ENCODE measurements at places on chromosomes 6 and 20.
A peak's percentile ranks its signal among the peaks of the same experiment; 100 is the strongest.

DNA sequence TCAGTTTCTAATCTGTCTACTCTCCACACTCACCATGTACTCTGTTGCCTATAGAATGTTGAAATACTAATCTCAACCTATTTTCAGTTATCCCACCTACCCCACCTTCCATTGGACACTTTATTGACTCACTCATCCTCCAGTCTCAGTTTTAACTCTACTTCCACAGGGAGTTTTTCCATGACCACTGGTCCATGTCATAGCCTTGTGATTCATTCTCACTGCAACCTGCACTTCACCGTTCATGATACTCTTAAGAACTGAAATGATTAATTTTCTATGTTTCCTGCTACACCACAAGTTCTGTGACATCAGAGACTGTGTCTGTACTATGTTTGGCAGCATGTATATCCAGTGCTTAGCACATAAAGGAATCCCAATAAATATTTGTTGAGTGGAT is 122.8 kb upstream of the HSF2 start:
- peak; percentile 15 for DNase-seq

- DNase-seq: no peak
These were observed 183.2 kb downstream of the TINAG start for GRCh38 chr6:54491431-54491830.

DNA sequence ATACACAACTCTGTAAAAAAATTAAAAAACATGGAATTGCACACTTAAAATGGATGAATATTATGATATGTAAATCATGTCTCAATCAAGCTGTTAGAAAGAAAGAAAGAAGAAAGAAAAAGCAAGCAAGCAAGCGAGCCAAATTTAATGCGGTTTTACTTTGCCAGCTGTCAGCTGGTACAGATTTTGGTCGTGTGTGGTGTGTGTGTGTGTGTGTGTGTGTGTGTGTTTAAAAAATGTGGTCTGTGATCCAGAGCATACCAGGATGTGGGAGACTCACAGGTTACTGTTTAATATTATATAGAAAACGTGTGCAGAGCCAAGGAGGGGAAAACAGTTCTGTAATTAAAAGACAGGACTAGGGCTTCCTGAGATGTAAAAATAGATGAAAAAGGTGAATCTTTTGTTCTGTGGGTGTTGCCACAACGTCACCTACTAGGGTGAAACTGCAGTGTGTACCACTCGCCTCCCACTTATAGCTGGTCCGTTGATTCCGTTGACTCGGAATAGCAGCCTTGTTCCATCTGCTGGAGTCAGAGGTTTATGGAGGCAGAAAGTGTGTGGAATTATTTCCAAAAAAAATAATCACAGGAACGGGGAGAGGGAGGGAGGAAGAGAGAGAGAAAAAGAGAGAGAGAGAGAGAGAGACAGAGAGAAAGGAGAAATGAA is 197.7 kb downstream of the BCAS1 start:
- DNase-seq: no peak

DNA sequence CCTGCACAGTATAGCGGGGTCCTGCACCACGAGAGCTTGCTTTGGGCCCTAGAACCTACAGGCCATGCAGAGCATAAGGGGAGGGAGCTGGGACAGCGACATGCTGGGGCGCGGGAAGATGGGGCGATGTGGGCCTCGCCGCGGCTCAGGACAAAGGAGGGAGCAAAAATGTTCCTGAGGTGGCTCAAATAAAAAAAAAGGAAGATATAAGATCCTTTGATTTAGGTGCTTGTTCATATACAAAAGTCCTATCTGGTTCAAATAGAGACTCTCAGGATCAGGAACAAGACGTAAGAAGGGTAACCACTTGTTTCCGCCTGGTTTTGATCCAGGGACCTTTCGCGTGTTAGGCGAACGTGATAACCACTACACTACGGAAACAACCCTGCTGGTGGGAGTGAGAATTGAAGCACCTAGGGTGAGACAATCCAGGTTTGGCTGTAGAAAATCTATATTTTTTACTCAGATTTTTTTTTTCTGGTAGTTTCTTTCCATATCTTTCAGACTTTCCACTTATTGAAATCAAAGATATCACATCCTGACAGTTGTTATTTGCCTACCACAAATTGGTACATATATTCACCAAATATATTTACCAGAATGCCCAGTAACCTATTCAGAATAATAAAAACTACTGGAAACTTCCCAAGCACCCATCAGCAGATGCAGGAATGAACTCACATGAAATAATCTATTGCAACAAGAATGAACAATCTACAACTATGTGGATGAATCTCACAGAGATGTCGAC is 177.9 kb upstream of the ZNF184 start:
- peak; percentile 72 for DNase-seq

GRCh38 chr6:80465513-80465912 is 359.0 kb downstream of the BCKDHB start:
- DNase-seq: no peak

- DNase-seq: no peak
These were observed 98.1 kb upstream of the PTPN1 start for GRCh38 chr20:50412069-50412468.

DNA sequence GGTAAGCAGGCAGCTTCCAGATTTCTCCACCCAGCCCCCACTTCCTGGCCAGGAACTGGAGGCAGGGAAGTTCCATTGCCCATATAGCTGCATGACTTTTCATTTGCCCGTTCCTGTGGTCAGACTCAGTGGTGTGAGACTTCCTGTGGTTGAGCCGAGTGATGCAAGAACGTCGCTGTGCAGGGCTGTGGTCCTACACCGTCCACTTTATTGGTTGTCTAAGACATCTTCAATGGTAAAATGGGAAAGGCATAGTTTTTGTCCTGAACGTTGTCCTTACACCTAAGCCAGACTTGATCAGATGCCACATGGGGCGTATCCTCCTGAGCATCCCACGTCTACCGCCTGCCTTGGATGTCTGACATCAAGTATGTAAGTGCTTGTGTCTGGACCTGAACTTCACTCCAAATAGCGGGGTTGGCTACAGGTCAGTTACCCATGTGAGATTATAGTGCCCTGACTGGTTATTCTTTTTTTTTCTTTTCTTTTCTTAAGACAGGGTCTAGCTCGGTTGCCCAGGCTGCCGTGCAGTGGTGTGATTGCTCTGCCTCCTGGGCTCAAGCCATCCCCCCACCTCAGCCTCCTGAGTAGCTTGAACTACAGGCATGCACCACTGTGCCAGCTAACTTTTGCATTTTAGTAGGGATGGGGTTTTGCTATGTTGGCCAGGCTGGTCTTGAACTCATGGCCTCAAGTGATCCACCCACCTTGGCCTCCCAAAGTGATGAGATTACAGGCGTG is 25.9 kb upstream of the GTSF1L start:
- DNase-seq: peak; percentile 74

GRCh38 chr20:25249198-25249931 is 1.5 kb downstream of the PYGB start:
- no peak for DNase-seq

- DNase-seq: no peak
These were observed 54.1 kb downstream of the UBE2V1 start for GRCh38 chr20:50058662-50059402.
